Colonic mucosa (tissue), 4 donors: ENCODE measurements at places on chromosomes 5 and 9. TPM values are rescaled to one million over a fixed set of nuclear protein-coding genes. Genes with fewer than 3 reads are reported as not detected.
A peak's percentile ranks its signal among the peaks of the same experiment; 100 is the strongest.

ECSCR gene
- total RNA-seq, result 7.4 TPM

GDA gene
- total RNA-seq, result 23.0 TPM

RASGRF2 gene
- total RNA-seq, result 3.5 TPM

PCDHGC5 gene
- total RNA-seq, result 0.64 TPM

DNA sequence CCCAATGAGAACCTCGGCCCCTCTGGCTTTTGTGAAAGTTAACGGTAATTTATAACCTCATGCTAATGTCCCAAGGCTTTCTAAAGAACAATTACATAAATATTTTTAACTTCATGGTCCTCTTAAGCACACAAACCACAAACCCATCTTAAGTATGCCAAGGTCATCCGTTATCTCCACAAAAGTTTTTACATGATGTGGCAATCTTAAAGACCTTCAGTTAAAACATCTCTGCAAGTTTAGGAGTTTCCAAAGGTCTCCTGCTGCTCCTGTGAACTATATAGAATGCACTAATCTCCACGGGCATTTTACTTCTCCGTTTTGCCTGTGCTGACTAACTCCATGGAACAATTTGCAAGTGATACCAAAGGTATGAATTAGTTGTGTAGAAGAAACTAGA is 228.2 kb downstream of the TLE1 start:
- H3K4me1 ChIP-seq, result no peaks in the 10 kb centered on the region
- no peak overlapping the region for H3K27ac ChIP-seq
- no peaks in the 10 kb centered on the region for H3K36me3 ChIP-seq
- H3K4me3 ChIP-seq, result no peak overlapping the region
- DNase-seq, result no peak

GRCh38 chr5:104267320-104268015 is 704.9 kb upstream of the NUDT12 start:
- H3K4me3 ChIP-seq, result no peak overlapping the region
- H3K27me3 ChIP-seq, result no peaks in the 10 kb centered on the region
- no peak overlapping the region for H3K27ac ChIP-seq
- no peaks in the 10 kb centered on the region for H3K4me1 ChIP-seq

DNA sequence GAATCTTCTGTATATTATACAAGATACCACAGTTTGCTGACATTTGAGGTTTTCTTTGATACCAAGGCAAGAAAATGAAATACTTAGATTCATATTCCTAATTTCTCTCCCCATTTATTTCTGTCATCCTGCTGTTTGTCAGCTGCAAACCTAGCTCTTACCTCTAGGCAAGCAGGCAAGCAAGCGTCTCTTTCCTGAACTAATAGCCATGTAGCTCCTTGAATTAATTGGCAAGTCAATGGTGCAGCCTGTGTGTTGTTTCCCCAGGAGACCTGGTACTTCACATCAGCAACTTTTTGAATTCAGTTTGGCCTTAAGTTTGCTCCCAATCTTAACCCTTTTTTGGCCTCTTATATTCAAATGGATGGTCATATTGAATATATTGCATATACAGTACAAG is 573.6 kb upstream of the ARRDC3 start:
- H3K36me3 ChIP-seq, result no peaks in the 10 kb centered on the region
- no peaks in the 10 kb centered on the region for H3K27me3 ChIP-seq
- no peaks in the 10 kb centered on the region for H3K4me1 ChIP-seq

GRCh38 chr5:59040024-59040803 is 457.3 kb downstream of the RAB3C start:
- no peaks in the 10 kb centered on the region for H3K27me3 ChIP-seq
- no peak for DNase-seq
- H3K27ac ChIP-seq, result peak overlapping the region; percentile 79
- no peaks in the 10 kb centered on the region for H3K36me3 ChIP-seq

DNA sequence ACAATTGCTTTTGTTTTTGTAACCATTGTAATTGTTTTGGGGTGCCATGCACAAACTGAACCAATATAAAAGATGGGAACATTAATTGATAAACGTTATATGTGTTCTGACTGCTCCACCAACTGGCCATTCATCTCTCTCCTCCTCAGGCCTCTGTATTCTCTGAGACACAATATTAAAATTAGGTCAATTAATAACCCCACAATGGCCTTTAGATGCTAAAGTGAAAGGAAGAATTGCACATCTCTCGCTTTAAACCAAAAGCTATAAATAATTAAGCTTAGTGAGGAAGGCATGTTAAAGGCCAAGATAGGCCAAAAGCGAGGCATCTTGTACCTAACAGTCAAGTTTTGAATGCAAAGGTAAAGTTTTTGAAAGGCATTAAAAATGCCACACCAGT is 448.4 kb upstream of the ITGA1 start:
- no peaks in the 10 kb centered on the region for H3K36me3 ChIP-seq
- no peak for DNase-seq
- H3K27ac ChIP-seq, result no peak overlapping the region

DNA sequence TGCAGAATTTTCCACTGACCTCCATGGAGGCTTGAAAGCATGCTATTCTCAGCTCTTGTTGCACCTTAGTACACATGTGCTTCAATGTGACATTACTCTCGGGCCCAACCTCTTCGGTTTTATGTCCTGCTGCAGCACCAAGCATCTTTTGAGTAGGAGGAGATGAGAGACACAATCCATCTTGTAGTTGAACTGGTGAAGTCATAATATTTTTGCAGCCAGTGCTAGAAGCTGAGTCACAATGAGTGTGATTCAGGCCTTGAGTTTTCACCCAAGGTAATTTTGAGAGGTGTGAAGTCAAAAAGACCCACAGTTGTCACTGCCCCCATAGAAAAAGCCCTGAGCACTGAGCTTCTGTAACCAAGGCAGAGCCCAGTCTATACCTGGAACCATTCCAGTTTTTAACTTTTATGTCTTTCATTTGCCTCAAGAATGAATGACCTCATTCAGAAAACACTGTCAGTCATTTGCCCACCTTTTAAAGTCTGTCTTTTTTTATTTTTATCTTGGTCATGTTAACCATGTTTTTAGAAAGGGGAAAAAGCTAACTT is 117.7 kb downstream of the ZNF462 start:
- no peak overlapping the region for H3K27ac ChIP-seq

DNA sequence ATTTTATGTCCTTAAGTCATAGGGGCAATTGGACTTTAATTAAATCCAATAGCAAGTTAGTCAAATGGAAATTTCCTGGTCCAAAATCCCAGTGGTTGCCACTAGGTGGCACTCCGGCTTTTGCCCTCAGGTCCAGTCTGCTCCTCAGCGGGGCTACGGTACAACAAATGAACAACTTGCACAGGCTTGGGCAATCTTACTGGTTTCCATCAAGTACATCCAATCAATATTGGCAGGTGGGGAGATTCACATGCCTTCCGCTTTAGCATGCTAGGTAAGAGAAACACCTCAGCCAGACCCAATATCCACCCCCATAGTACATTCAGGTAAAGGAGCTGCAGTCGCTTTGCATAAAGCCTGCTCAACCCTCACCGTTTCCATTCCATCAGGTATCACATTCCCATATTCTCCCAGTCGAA is 6.3 kb upstream of the MXD3 start:
- no peaks in the 10 kb centered on the region for H3K27me3 ChIP-seq
- H3K27ac ChIP-seq, result no peak overlapping the region
- H3K4me3 ChIP-seq, result no peak overlapping the region
- no peaks in the 10 kb centered on the region for H3K36me3 ChIP-seq

GRCh38 chr9:113650207-113651131 is 186.9 kb downstream of the RGS3 start:
- no peak for DNase-seq
- no peaks in the 10 kb centered on the region for H3K4me1 ChIP-seq
- no peaks in the 10 kb centered on the region for H3K36me3 ChIP-seq
- no peak overlapping the region for H3K27ac ChIP-seq

- no peaks in the 10 kb centered on the region for H3K4me1 ChIP-seq
- H3K27ac ChIP-seq, result no peak overlapping the region
- no peak for DNase-seq
- no peaks in the 10 kb centered on the region for H3K27me3 ChIP-seq
- no peak overlapping the region for H3K4me3 ChIP-seq
These were observed 115.4 kb downstream of the EGFLAM start for GRCh38 chr5:38373743-38374142.

GRCh38 chr9:69678843-69679538 is 6.8 kb upstream of the APBA1 start:
- no peak for DNase-seq
- H3K36me3 ChIP-seq, result no peaks in the 10 kb centered on the region
- no peak overlapping the region for H3K27ac ChIP-seq
- no peaks in the 10 kb centered on the region for H3K27me3 ChIP-seq

GRCh38 chr5:10401498-10401897 is 40.2 kb upstream of the ROPN1L start:
- no peak overlapping the region for H3K27ac ChIP-seq
- H3K27me3 ChIP-seq, result no peaks in the 10 kb centered on the region
- H3K4me3 ChIP-seq, result no peak overlapping the region

GRCh38 chr5:1558944-1559343 is 35.2 kb upstream of the LPCAT1 start:
- H3K36me3 ChIP-seq, result no peaks in the 10 kb centered on the region
- H3K4me3 ChIP-seq, result no peak overlapping the region
- no peaks in the 10 kb centered on the region for H3K27me3 ChIP-seq

DNA sequence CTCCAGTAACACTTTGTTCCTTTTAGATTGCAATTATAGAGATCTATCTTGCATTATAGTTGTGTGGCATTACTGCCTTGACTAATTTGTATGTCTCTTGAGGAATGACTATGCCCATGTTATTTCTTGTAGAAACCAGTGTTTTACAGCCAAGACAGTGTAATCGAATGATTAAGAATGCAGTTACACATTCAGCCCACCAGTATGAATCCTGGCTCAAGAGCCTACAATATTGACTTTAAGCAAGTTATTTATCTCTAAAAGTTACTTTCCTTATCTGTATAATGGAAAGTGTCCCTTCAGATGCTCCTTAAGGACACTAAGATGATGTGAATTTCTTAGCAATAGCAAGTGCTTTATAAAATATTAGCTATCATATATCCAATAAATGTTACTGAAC is 9.7 kb upstream of the SNX24 start:
- H3K27ac ChIP-seq, result no peak overlapping the region
- DNase-seq, result no peak
- H3K4me1 ChIP-seq, result no peaks in the 10 kb centered on the region
- H3K4me3 ChIP-seq, result no peak overlapping the region
- H3K36me3 ChIP-seq, result no peaks in the 10 kb centered on the region

GRCh38 chr5:53766673-53767072 is 206.2 kb downstream of the NDUFS4 start:
- H3K4me3 ChIP-seq, result no peak overlapping the region
- DNase-seq, result no peak
- no peaks in the 10 kb centered on the region for H3K36me3 ChIP-seq

DNA sequence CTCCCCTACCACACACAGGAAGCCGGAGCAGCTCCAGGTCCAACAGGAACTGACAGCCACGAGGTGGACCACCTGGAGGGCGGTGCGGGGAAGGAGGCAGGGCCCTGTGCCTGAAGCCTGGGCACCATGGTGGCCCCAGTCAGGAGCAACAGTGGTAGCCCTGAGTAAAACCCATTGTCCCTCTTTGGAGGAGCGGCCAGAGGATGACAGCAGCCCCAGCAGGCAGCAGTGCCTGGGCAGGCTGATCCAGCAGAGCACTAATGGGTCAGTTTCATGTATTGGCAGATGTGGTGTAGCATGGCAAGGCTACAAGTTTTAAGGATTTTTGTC is 47.7 kb upstream of the GARNL3 start:
- no peak overlapping the region for H3K27ac ChIP-seq
- H3K36me3 ChIP-seq, result no peaks in the 10 kb centered on the region
- no peak overlapping the region for H3K4me3 ChIP-seq
- no peaks in the 10 kb centered on the region for H3K4me1 ChIP-seq
- no peaks in the 10 kb centered on the region for H3K27me3 ChIP-seq
- no peak for DNase-seq

GRCh38 chr5:40277161-40277906 is 402.4 kb upstream of the PTGER4 start:
- DNase-seq, result no peak
- no peak overlapping the region for H3K27ac ChIP-seq
- H3K4me3 ChIP-seq, result no peak overlapping the region
- H3K36me3 ChIP-seq, result no peaks in the 10 kb centered on the region

GRCh38 chr5:168023191-168023590 is 268.3 kb upstream of the WWC1 start:
- H3K4me1 ChIP-seq, result no peaks in the 10 kb centered on the region
- no peak overlapping the region for H3K27ac ChIP-seq
- DNase-seq, result no peak
- no peak overlapping the region for H3K4me3 ChIP-seq

- no peak overlapping the region for H3K27ac ChIP-seq
- no peaks in the 10 kb centered on the region for H3K36me3 ChIP-seq
- H3K4me1 ChIP-seq, result no peaks in the 10 kb centered on the region
- no peak for DNase-seq
These were observed 175.1 kb upstream of the OTULINL start for GRCh38 chr5:14406554-14406849.

- no peaks in the 10 kb centered on the region for H3K27me3 ChIP-seq
- DNase-seq, result peak; percentile 46
- H3K27ac ChIP-seq, result no peak overlapping the region
- H3K4me3 ChIP-seq, result no peak overlapping the region
- H3K4me1 ChIP-seq, result no peaks in the 10 kb centered on the region
- H3K36me3 ChIP-seq, result no peaks in the 10 kb centered on the region
These were observed 271.5 kb downstream of the ADGRV1 start for GRCh38 chr5:90830058-90830457.

DNA sequence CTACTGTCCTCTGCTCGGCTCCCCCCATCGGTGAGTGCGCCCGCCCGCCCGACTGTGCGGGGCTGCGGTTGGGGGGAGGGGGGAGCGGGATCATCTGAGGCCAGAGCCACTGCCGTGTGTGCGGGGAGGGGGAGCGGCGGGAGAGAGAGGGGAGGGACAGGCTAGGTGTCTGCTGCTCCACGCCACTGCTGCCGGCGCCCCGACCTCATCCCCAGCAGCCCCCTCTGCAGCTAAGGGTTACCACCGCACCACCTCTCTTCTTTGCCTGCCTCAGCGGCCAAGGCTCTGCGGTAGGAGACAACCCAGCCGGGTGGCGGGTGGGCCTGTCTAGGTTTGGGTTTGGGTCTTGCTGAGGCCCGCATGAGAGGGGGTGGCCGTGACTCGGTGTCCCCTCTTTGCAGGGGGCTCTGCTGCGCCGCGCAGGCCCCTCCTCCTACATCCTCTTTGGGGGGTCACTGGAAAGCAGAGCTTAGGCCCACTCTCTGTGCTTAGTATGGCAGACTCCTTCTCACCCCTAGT is 670 bp upstream of the PURA start:
- H3K4me1 ChIP-seq, result peaks cover 7% of the 10 kb centered on the region
- peak overlapping the region; percentile 66 for H3K4me3 ChIP-seq
- H3K27ac ChIP-seq, result peak overlapping the region; percentile 91
- H3K27me3 ChIP-seq, result no peaks in the 10 kb centered on the region
- DNase-seq, result peak; percentile 29
